ENCODE measurements at places on chromosomes 7 and 10.

- no peak for DNase-seq
Observed at GRCh38 chr10:12193193-12193592, 2.5 kb downstream of the NUDT5 start.

- DNase-seq: peak; percentile 49
Observed at GRCh38 chr7:22726907-22727713, at the start of gene IL6. TSS of gene IL6 (plus strand) at chr7:22727200. CDS start at chr7:22727263, 63 bp downstream.

DNA sequence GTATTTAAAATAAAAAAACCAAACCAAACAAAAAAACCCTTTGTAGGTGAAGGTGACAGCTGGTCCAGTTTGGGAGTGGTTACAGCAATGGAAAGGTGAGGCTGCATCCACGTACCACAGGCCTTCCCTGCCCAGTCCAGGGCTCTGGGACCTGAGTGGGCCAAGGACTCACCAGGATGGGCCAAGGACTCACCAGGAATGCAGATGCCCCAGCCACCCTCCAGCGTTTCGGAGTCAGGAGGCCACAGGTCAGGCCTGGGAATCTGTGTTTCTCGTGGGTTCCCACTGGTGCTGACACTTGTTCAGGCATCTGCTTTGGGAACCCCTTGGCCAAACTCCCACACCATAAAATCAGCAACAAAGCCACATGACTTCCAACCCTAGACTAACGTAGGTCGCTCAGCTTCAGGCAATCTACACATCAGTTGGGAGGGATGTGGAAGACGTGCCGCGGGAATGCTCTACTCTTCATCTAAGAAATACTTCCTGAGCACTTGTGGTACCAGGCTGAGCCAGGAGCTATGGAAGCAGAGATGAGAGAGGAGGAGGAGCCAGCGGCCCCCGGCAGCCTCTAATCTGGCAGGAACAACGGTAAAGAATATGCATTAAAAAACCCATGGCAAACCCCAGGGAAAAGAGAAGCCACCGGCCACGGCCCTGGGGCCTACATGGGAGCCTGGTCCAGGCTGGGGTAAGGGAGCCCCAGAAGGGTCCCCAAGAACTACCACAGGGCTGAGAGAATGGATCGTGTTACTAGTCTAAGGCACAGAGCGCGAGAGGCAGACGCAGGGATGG lies 473.4 kb downstream of the PTPRN2 start:
- no peak for DNase-seq

DNA sequence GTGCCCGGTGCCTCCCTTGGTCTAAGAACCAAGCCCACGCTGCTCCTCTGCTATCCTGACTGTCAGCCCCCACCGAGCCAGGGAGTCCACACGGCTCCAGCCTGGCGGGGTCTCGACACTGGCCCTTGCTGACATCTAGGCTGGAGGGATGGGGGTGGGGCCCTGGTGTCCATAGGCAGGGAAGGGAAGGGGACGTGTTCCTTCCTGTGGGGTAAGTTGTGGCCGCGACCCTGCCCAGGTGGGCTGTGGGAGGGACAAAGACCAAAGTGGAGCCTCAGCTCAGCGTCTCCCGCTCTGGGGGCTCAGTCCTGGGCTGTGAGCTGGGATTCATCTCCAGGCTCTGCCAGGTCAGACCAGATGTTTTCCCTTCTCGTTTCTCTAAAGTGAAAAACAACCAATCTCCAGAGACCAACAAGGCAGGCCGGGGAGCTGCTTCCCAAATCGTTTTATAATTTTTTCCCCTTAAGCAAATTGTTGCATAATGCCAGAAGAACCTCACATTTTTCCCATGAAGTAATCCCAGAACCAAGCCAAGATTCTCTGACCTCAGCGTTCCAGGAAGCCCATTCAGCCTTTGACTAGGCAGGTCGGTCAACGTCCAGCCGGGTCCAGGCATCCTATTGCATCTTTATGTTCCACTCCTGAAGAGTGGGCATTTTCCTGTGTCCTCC lies 101.2 kb downstream of the RGS10 start:
- DNase-seq: no peak

DNA sequence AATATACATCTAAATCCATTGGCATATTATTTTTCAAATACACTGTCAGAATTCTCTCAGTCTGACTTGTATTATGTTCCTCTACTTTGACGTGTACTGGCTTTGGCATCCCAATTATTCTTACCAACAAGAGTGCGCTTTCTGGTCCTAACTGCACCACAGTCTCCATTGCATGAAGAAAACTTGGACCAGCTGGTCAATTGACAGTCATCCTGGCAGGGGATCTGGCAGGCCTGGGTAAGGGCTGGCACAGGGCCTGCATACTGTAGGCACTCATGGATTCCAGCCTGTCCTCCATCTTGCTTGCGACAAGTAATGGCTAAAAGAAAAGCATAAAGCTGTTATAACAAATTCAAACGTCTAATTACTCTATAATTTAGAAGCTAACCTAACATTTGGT lies 384.9 kb downstream of the THSD7A start:
- no peak for DNase-seq

- no peak for DNase-seq
Observed at GRCh38 chr10:17022896-17023295, 106.7 kb downstream of the CUBN start.

GRCh38 chr7:135974667-135975066 lies 2.5 kb downstream of the MTPN start:
- no peak for DNase-seq

- no peak for DNase-seq
Observed at GRCh38 chr7:30764030-30764975, 6.9 kb upstream of the MINDY4 start.

- DNase-seq: no peak
Observed at GRCh38 chr7:132024290-132024689, 467.9 kb upstream of the PODXL start.

- DNase-seq: no peak
Observed at GRCh38 chr10:15262036-15262713, 93.7 kb upstream of the NMT2 start.

DNA sequence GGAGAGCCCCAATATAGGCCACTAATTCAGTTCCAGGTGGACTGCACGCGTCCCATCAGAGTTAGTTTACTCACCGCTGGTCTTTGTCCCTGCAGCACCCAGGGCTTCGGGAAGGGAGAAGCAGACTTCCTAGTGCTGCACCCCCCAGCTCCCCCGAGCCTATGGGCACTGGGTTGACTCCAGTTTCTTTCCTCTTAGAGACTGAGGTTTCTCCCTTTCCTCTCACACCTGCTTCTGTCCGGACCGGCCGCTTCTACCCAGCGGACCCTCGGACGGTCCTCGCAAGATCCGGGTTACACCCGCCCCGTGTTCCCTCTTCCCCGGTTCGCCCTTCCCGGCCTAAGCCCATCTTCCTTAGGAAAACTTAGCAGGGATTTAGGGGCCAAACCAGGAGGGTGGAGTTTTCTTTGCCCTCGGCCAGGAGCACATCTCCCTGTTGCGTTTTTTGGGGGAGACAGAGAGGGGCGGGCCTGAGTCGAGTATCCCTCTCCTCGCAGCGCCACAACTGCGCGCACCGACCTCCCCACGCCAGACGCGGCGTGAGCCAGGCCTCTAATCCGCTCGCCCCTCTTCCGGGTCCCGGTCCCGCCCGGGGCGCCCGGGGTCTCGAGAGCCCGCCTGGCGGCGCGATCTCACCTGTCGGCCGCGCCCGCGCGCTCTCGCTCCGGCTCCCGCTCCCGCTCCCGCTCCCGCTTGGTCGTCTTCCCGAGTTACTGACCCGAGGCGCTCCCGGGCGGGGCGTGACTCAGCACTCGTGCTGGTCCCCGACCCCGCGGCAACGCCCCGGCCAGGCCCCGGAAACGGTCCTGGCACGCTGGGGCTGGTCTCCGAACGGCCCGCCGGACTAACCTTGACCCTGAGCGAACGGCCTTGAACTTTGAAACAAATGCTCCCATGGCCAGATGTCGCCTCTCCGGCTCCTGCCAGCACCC lies at the start of gene AIFM2:
TSS of gene AIFM2 (minus strand) at position 728 of the 932 bp plus-strand sequence. CDS start 8,741 bp downstream, outside the sequence.
- no peak for DNase-seq

DNA sequence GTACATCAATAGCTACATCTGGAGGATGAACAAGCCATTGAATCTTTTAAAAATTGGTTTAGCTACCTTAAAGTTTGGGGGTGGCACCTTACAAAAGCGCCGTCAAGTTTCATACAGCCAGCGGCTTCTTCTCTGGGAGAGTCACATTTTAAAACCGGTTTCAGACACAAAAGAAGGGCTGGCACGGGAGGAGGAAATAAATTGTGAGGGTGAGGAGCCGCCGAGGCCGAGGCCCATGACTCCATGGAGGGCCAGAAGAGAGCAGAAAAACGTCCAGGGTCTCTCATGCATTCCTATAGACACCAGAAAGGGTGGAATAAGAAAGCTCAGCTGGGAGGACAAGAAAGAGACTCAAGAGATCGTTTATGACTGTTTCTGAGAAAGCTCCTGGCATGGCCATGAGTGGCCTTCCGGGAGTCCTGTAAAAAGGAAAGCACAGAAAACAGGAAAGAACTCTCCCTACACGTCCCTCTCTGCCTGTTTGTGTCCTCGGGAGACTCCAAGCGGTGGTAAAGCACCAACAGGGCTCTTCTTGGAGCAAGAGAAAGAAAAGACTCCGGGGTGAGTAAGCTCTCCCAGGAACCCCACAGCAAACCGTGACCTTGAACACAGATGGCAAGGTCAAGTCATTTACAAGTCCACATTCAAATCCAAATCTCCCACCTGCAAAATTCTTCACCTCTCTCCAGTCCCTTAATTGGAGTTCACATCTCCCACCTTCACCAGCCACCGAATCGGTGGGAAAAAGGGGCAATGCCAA lies 1.8 kb downstream of the FRAT2 start:
- DNase-seq: peak; percentile 23

GRCh38 chr10:51137756-51138529 lies 63.7 kb downstream of the PRKG1 start:
- no peak for DNase-seq

GRCh38 chr7:134315679-134316538 lies 821 bp downstream of the SLC35B4 start:
- DNase-seq: peak; percentile 46

DNA sequence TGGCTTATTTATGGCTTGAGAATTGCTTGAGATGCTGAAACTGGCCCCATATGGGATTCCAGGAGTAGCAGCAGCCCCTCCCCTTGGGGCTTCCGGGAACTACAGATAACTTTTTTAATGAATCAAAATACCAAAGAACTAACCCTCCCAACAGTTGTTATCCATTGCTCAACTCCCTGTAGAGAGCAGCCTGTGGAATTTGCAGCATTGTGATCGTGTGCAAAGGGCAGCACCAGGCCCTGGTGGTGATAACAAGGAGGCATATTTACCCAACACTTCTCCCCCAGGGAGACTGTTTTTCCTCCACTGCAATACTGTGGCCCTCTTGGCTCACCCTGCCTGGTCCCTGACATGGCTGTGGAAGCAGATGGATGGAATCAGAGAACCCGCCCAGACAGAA lies 196.2 kb downstream of the PLXNA4 start:
- DNase-seq: no peak

DNA sequence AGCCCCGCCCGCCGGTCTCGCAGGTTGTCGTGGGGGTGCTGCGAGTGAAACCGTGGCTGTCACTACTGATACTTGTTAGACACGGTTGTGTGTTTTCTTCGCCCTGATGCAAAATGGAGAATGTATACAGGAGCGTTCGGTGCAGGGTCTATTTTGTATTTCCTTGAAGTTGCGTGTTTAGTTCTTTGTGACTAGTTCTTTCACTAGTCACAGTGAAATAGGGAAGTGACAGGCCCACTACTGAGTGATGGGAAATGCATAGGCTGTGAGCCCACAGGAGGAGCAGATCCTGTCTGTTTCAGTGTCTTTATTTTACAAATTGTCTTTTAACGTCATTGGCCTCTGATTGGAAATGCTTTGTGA lies 675 bp downstream of the ABRAXAS2 start:
- no peak for DNase-seq

DNA sequence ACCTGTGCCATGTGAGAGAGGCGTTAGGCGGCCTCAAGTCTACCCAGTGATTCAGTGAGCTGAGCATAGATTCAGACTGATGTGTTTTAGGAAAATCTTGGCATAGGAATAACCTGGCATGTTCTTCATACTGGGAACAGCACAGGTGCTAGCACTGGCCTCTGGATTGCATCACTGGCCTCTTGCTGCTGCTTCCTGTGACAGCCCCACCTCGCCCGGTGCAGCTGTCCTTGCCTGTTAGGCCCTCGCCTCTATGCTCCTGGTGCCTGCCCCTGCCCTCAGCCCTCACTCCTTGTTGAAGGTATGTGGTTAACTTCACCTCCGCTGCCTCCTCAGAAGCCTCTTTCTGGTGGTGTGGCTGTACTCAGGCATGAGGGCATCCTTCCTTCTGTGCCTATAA lies 46.2 kb downstream of the BLNK start:
- no peak for DNase-seq

GRCh38 chr10:88903715-88904114 lies 23.7 kb downstream of the STAMBPL1 start:
- DNase-seq: no peak

DNA sequence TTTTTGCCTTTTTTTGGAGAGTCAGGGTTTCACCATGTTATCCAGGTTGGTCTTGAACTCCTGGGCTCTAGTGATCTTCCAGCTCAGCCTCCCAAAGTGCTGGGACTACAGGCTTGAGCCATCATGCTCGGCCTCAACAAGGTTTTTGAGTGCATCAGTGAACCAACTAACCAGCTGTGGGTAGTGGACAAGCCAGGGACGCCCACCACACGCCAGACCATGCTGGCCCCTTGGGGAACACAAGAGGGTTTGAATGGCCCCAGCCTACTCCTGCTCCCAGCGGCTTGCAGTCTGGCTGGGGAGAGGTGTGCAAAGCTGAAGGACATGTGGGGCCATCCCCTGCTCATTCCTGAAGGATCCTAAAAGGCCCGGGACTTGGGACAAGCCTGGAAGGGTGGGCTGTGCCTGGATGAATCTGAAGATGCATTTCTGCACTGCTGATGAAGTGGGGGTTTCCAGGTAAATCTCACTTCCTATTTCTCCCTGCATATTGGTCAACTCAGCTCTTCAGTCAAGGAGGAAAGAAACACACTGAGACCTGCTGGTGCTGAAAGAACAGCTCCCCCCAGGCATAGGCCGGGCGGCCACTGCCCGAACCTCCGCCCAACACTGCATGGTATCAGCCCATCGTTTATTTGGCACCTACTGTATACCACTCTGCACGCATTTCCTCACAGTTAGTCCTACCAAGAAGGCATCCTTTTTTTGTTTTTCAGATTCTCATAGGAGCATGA lies 6.9 kb downstream of the MMD2 start:
- no peak for DNase-seq
